ENCODE measurements at places on chromosomes 2 and 18.

DNA sequence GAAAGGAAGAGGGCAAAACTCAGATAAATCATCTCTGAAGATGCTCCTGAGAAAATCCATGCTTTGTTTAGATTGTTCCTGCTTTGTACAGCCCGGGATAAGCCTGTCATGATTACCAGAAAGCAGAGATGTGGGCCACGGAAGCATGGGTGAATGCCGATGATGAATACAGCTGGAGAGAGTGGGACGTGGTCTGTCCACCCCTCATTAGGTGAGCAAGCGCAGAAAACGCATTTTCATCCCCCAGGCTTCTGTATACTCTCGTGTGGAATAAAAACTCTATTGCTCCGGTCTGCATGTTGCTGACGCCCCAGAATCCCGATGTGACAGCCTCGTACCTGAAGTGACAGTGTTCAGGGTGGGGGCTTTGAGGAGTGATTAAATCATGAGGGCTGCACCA, 52.0 kb upstream of the SALL3 start:
- DNase-seq, result no peak

GRCh38 chr18:5369513-5369912, 74.0 kb upstream of the ZBTB14 start:
- no peak for DNase-seq

DNA sequence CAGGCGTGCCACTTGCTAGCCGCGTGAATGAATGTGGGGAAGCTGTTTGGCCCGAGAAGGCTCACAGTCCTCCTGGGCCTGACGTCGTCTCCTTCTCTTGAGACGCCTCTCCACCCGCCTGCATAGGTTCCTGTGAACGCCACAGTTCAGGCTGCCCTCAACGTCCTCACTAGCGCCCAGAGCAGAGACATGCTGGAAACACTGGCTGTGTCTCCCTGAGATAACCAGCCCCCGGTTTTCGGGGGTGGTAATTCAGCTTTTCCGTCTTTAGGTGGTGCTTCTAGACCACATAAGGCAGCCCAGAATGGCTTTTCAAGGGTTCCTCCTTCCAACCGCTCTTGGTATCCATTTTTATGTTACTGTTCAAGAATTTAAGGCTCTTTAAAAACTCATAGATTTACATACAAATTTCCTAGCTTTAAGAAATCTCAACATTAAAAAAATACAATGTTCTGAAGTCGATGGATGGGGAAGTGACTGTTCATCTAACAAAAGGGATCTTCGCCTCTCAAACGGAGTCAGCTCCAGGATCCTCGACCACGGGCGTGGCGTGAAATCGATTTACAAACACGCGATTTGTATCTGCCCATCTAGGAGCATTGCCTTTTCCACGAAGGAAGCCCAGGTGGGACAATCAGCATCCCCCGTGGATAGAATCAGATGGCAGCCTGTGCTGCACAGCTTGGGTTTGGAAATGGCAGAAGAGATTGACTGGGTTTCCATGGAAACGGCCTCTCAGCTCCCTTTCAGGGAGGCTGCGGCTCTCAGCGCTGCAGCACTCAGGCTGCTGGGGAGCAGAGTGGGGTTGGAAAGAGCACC, 110.6 kb upstream of the PXDN start:
- DNase-seq, result no peak

GRCh38 chr18:8828798-8829197, 123.4 kb downstream of the MTCL1 start:
- no peak for DNase-seq

- no peak for DNase-seq
These were observed 10.8 kb upstream of the IL18RAP start for GRCh38 chr2:102412199-102412598.

DNA sequence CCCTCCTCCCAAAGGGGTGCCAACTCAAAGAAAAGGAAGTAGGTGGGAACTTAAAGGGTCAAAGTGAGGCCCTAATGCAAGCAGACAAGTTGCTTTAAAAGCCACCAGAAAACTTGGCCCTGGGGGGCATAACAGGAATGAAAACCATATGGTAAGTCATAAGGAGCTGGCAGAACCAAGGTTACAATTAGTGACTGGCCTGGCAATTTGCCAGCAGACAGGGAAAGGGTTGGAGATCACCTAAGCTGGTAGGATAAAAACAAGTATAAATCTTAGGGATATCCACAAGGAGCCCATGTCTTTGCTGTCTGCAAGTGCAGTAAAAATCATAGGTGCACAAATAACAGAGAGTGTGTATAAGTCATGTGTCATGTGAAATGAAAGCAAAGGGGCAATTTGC, 256.7 kb upstream of the LRRTM4 start:
- no peak for DNase-seq

- no peak for DNase-seq
These were observed 250.5 kb downstream of the TWIST2 start for GRCh38 chr2:239098288-239098970.

- no peak for DNase-seq
These were observed 121.9 kb downstream of the PAX3 start for GRCh38 chr2:222176890-222177289.

GRCh38 chr2:7724336-7724735, 807.1 kb downstream of the RNF144A start:
- no peak for DNase-seq

DNA sequence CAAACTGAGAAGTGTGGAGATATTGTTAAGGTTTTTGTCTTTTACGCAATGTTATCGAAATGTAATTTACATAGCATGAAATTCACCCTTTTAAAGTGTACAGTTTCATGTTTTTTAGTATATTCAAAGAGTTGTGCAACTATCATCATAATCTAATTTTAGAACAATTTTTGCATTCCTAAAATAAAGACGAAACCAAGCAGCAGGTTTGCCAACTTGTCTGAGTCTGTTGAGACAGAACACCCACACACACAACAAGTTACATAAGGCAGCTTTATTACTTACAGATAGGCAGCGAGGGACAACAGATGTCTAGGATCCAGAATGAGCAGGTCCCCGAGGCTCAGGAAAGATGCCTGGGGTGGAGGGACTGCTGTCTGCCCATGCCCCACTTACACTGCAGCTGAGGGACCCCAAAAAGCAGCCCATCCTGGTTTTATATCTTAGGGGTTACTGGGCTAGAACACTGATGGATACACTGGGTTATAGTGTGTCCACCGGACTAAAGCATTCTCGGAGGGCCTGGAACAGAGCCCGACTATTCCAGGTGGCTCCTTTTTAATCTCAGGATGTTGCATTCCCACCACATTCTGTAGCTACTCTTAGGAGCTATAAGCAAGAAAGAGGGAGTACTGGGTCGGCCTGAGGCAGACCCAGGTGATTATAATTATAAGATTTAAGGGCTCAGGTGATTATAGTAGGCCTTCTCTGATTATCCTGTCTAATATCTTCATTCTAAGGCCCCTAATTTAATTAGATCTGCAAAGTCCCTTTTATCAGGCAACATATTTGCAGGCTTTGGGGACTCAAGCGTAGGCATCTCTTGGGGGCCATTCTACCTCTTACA, 150.2 kb upstream of the DOK6 start:
- no peak for DNase-seq

GRCh38 chr2:176117162-176117822, 714 bp downstream of the HOXD10 start:
- DNase-seq, result no peak
